ENCODE measurements at places on chromosomes 4 and X.

GRCh38 chr4:150986085-150986484 is 29.0 kb downstream of the LRBA start:
- DNase-seq = no peak

DNA sequence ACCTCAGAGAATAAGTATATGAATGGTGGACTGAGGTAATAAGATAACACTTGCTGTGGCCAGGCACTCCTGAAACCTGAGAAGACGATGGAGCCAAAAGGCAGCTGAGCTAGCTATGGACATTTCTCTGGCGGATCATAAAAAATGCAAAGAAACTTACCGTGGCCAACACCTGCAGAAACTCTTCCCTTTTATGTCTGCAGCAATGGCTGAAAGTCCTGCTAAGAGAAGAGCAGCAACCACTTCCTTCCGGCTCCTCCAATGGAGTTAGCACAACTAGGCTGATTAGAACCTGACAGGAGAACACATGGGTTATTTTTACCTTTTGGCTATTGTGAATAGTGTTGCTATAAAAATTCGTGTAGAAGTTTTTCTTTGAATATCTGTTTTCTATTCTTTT is 76.0 kb upstream of the MAGEB16 start:
- DNase-seq = no peak

GRCh38 chr4:109206620-109207019 is 95.8 kb downstream of the COL25A1 start:
- DNase-seq = no peak

- DNase-seq = no peak
Observed at GRCh38 chr4:23260511-23260910, 567.8 kb downstream of the GBA3 start.

GRCh38 chr4:126262665-126263064 is 947.9 kb downstream of the FAT4 start:
- DNase-seq = no peak

GRCh38 chr4:148007314-148007760 is 275.4 kb downstream of the ARHGAP10 start:
- DNase-seq = no peak

DNA sequence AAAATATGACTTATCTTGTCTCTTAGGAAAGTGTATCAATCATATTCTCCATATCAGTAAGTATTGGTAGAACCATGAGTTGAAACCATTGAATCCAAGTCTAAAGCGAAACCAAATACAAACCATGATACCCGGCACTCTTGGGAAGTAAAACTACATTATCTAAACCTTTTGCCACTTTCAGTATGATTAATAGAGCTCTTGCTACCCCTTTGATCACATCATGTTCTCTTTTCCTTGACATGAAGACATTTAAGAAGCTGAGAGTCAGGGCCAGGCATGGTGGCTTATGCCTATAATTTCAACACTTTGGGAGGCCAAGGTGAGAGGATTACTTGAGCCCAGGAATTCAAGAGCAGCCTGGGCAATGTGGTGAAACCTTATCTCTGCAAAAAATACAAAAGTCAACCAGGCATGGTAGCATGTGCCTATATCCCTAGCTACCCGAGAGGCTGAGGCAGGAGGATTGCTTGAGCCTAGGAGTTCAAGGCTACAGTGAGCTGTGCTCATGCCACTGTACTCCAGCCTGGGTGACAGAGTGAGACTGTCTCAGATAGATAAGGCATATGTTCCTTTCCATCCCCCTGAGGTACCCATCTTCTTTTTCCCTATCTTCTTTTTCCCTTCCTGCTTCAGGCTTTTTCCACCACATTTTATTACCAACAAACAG is 45.4 kb downstream of the CEP135 start:
- DNase-seq = no peak

- no peak for DNase-seq
Observed at GRCh38 chrX:9467751-9468150, 2.9 kb downstream of the TBL1X start.

DNA sequence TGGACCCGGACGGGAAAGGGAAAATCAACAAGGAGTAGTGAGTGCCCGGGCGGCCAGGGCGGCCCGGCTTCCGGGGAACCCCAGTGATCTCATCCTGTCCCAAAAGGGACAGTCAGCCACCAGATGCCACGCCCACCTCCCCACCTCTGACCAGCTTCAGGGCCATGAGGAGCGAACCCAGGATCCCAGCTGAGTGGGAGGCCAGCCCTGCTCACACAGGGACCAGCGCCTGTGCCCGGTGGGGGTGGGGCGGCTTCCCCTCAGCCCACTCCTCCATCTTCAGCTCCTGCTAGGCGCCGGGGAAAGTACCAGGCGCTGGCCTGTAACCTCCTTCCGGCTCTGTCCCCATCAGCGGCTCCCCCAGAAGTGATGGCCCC is 6.2 kb downstream of the MYL5 start:
- DNase-seq = no peak

DNA sequence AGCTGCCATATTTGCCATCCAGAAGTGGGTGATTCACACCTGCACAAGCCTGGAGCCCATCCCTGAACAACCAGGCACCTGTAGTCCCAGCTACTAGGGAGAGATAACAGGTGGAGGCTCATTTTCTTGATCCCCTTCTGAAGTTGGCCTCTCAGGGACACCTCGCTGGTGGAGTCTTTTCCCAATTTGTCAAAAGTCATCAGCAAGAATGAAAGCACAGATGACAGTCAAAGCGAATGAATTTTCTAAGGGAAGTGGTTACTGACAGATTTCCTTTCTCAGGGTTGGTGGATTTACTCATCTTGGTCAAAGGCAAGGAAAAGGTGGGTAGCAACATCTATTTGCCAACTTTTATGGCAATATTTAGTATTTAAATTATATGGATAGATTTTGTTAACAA is 36.5 kb downstream of the FGFBP1 start:
- DNase-seq = no peak

GRCh38 chr4:189255636-189256035 is 685.0 kb upstream of the FRG1 start:
- no peak for DNase-seq

DNA sequence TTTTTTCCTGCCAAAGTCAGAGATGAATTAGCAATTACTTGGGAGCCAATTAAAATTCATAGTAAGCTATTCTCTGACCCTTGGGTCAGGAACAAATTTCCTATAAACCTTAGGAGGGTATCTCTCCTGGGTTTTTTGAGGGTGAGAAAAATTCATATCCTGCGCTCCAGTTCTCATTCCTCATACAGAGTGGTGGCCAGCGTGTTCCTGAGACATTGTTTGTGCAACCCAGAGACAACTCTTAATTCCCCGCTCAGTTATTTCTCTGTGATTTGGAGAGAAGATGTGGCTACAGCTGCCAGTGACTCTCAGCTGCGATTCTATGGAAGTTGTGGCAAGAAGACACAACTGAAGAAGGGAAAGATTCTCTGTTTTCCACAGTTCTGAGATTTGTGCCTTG is 37.9 kb upstream of the CBR4 start:
- no peak for DNase-seq

GRCh38 chr4:68271851-68272357 is 26.4 kb upstream of the TMPRSS11B start:
- DNase-seq = no peak

- DNase-seq = no peak
Observed at GRCh38 chr4:183097231-183098018, 1.6 kb upstream of the WWC2 start.

DNA sequence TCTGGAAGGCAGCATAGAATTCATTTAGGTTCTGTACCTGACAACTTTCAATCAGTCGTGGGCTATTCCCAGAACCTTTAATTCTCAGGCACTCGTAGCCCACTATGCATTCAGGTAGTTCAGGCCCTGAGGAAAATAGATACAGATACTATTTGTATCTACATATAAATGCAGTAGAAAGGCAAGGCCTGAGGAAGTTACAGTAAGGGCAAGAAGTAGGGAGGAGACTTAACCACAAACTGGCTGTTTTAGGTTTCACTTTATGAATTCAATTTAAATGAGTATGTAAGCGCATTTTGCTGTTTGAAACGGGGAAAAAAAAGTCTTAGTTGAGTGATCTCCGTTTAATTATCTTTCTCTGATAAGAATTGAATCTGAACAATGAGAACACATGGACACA is 529.4 kb upstream of the ATOH1 start:
- DNase-seq = no peak

GRCh38 chr4:189202182-189202868 is 738.3 kb upstream of the FRG1 start:
- DNase-seq = no peak

GRCh38 chrX:150339736-150340135 is 23.4 kb upstream of the MAMLD1 start:
- no peak for DNase-seq

GRCh38 chr4:39324446-39324845 is 41.7 kb downstream of the RFC1 start:
- no peak for DNase-seq

DNA sequence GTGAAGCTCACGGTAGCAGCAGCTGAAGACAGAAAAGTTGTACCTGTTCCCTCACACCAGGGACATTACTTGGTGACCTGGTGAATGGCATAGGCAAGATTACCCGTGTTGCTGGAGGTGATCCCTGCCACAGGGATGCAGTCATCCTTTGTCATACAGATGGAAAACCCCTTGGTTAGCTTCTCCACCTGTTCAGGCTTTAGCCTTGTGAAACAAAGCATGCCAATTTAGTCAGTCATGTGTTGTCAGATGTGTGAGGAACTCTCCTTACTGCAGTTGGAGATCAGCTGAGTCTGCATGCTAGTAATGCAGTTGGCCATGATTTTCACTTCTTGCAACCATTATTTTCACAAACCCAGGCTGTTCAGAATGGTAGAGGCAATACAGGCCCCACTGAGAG is 41.0 kb downstream of the AMELX start:
- no peak for DNase-seq

GRCh38 chr4:143667461-143667860 is 33.0 kb downstream of the FREM3 start:
- DNase-seq = no peak

GRCh38 chrX:9510366-9510765 is 45.5 kb downstream of the TBL1X start:
- DNase-seq = no peak

GRCh38 chr4:86401826-86402225 is 42.0 kb upstream of the MAPK10 start:
- no peak for DNase-seq

GRCh38 chrX:47366041-47366722 is 4.2 kb upstream of the ZNF157 start:
- DNase-seq = peak; percentile 52

DNA sequence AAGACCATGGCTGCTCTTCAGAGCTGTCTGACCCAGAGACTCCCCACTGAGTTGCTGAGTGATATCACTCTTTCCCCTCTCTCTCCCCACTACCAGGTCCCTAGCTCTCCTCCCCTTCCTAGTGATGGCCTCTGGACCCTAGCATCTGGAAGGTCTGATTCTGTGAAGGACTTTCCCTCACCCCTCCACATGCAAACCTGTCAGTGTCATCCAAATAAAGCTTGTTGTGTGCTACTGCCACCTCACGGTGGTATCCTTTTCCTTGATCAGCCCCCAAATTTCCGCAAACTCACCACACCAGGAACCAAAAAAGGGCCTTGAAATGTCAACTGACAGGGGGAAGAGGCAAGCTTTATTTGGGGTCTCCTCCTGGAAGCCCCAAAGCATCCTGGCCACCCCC is 500.2 kb downstream of the IDS start:
- no peak for DNase-seq

DNA sequence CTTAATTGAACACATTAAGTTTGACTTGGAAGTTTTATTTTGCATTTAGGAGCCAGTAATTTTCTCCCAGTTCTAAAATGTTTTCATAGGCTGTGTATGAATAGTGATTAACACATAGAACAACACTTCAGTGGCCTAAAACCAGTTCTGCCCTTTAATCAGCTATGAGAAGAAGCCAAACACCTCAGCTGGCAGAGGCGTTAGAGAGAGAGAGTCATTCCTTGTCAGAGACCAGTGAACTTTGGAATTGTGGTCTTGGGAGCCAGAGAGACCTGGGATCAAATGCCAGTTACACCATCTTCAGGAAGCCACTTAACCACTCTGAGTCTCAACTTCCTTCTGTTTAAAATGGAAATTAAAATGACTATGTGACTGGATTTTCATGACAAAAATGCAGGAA is 39.3 kb upstream of the PRPS2 start:
- no peak for DNase-seq

GRCh38 chr4:2570551-2571222 is 34.2 kb downstream of the FAM193A start:
- DNase-seq = peak; percentile 14

DNA sequence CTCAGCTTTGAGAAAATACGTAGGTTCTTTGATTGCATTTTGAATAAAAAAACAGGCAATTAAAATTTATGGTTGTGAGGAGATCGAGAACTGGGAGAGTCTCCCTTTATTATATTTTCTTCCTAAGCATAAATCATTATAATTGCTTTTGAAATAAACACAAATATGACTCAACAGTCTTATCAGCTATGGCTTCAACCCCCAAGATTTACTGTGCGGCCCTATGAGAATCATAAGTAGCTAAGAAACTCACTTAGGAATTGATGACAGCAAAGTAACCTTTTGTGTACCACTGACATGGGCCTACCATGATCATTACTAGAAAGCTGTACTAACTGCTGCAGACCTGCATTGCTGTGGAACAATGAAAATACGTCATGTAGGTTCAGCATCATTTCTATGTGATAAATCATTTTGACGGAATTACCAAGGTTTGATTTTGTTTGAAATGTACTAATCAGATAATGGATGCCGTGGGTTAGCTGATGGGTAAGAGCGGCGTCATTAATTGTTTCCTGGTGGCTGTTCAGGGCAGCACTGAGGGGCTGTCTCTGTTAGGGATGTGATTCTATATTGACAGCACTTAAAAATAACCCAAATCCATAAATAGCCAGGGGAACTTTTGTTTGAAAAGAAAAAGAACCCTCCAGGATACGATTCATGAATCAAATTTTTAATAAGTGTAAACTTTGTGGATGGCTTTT is 51.5 kb upstream of the GPRIN3 start:
- DNase-seq = no peak

- DNase-seq = no peak
Observed at GRCh38 chrX:20221902-20222301, 44.8 kb downstream of the RPS6KA3 start.

GRCh38 chr4:153084224-153084979 is 119.8 kb upstream of the TRIM2 start:
- DNase-seq = no peak

DNA sequence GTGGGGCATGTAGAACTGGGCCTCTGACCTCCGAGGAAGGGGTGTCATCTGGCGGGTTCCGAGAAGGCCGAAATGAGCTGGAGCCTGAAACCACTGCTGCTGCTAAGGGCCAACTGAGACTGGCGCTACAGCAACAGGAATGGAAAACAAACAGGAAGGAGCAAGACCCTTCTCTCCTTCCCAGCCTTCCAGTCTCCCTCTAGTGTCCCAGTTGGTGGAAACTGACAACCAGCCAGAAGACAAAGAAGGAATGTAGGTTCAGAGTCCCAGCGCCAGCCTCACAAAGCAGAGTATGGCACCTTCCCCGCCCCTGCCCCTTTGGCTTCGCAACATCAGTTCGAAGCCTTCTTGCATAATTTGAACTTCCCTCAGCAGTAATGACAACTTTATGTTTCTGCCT is 24.4 kb upstream of the PDZD4 start:
- no peak for DNase-seq

GRCh38 chr4:20271950-20272349 is 20.2 kb downstream of the SLIT2 start:
- DNase-seq = no peak
